Stimulated activated CD8-positive, alpha-beta memory T cell treated with anti-CD3 and anti-CD28 coated beads, Interleukin-2, amount 100 ng/mL, for 1 hour (primary cell): ENCODE measurements at places on chromosomes 11 and 22.

DNA sequence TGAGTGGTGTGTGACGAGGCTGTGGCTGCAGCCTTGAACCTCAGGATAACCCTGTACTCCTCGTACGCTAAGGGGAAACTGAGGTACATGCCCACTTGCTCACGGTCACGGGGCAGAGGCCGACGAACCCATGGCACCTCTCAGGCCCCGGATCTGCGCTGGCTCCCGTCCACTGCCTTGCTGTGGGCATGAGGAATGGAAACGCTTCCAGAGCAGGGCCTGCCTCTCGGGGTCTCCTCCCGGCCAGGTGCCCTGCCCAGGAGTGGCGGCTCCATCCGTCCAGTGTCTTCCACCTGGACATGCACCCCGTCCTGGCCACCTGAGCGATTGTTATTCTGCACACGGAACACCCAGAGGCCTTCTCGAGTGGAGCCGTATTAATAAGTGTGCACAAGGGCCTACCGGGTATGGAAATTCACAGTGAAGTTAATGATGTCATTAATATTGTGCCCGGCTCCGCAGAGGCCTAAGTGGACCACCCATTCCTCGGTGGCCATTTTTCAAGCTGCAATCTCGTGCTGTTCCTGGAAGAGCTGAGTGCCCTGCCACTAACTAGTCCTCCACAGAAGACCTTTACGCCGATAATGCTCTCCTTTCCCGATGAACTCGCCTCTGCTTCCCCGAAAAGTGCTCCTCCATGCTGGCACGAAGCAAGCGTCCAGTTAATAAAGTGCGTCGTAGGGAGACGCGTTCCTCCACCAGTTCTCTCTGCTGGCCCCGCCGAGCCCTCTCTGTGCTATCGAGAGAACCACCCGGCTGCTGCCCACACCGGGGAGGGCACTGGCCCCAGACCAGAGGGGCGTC is 927.9 kb downstream of the BRD1 start:
- no peak for DNase-seq

- DNase-seq = no peak
Measured at GRCh38 chr11:7034019-7034418, 13.7 kb downstream of the NLRP14 start.

GRCh38 chr11:73977856-73978519 is 4.7 kb downstream of the UCP2 start:
- no peak for DNase-seq

- no peak for DNase-seq
Measured at GRCh38 chr11:10029386-10030121, 264.5 kb downstream of the SBF2 start.

- DNase-seq = no peak
Measured at GRCh38 chr22:38728871-38729796, 23.4 kb downstream of the GTPBP1 start.

DNA sequence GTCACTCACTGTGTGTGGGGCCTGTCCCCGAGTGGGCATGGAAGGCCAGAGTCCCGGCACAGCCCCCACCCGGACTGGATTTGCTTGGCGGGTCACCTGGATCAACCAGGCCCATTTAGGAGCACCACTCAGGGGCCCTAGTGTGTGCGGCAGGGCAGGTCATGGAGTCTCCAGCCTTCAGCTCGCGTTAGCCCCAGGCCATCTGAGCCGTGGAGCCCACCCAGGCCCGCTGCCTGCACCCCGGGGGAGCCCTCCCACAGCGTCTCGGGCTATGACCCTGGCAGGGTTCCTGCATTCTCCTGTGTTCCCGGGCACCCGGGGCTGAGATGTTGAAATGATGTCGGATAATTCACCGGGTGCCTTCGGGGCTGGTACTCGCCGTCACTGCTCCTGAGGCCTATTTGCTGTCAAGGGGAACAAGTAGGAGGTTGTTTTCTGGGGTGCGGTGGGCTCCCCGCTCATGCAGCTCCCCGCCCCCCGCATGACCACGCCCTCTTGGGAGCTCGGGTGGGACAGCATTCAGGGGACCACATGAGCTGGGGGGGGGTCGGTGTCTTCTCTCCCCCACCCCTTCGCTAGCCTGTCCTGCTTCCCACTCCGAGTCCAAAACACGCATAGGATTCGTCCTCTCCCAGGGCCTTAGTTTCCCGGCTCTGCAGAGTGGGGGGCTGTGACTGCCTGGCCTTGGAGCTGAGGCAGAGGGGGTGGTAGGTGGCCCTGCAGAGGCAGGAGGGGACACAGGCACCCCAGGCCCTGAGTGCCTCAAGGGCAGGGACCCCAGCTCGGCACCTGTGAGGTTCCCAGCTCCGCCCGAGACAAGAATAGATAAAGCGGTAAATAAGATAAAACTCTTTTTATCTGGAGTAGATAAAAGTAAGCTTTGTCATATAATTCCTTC is 77.2 kb downstream of the KCNQ1 start:
- no peak for DNase-seq

- DNase-seq = no peak
Measured at GRCh38 chr22:37241351-37242142, 2.5 kb downstream of the RAC2 start.

GRCh38 chr11:91984033-91984584 is 240.5 kb upstream of the FAT3 start:
- no peak for DNase-seq

GRCh38 chr11:83609191-83609590 is 323.0 kb upstream of the CCDC90B start:
- no peak for DNase-seq

- DNase-seq = no peak
Measured at GRCh38 chr22:41308054-41308453, 6.7 kb downstream of the ZC3H7B start.

- no peak for DNase-seq
Measured at GRCh38 chr11:19704213-19704612, 8.4 kb upstream of the NAV2 start.

- no peak for DNase-seq
Measured at GRCh38 chr11:123472236-123472935, 42.3 kb downstream of the GRAMD1B start.

DNA sequence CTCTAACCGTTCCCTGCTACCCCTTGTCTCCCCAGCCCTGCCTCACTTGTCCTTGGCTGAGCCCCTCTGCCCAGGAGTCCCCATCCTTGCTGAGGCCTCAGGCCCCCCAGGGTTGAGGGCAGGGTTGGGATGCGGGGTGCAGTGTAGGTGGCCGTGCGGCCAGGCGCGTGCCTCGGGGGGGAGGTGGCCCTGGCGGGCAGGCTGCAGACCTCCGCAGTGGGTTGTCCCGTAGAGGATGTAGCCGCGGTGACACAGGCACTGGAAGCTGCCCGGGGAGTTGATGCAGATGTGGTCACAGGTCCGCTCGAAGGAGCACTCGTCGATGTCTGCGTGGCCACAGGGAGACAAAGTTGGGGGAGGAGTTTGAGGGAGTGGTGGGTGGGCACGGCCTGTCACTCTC is 41.9 kb upstream of the TTLL12 start:
- DNase-seq = no peak

- DNase-seq = no peak
Measured at GRCh38 chr22:23565305-23565914, 14.7 kb downstream of the IGLL1 start.

- no peak for DNase-seq
Measured at GRCh38 chr11:32919338-32919737, 26.7 kb downstream of the QSER1 start.

DNA sequence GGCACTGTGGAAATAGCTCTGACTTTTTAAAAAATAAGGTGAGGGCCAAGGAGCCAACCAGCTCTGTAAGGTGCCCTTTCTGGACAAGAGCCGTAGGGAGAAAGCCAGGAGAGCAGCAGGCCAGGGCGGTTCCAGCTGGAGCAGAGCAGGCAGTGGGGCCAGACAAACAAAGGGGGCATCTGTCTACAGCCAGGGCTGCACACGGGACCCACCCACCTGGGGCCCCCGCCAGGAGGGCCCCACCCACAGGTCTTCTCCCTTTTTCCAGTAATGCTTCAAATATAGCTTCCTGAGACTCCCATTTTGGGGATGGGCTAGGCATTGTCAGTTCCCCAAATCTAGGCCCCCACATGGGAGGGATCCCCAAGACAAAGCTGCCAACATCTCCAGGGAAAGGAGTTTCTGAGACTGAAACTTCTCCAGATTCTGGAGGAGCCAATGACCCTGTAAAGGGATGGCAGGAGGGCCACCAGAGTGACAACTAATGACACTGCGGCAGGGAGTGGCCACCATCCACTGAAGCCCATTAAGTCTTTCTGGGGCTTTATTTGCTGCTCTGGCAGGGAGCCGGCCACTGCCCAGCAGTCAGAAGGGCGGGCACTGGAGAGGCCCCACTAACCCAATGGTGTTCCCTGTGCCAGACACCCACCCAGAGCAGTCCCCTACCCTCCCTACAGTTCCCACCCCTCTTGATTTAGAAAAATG is 1.9 kb downstream of the ZFTA start:
- DNase-seq = no peak

GRCh38 chr11:95443386-95443785 is 212.4 kb upstream of the SESN3 start:
- DNase-seq = no peak

- DNase-seq = no peak
Measured at GRCh38 chr11:113411536-113411935, 24.0 kb downstream of the ANKK1 start.

DNA sequence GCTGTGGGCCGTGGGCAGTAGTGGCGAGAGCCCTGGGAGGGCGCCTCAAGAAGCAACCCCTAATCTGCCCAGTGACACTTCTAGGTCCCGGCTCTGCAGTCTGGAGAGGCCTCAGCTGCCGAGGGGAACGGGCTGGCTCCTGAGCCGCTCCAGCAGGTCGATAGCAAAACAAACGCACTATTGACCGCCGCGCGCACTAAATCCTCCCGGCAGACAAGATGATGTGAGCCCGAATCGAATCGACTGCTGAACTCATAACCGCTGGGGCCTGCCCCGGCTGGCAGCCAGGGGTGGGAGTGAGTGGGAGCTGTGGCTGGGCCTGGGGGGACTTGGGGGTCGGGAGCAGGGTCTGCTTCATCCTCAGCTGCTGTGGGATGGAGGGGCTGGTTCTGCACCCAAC is 36.1 kb downstream of the FLRT1 start:
- DNase-seq = no peak

DNA sequence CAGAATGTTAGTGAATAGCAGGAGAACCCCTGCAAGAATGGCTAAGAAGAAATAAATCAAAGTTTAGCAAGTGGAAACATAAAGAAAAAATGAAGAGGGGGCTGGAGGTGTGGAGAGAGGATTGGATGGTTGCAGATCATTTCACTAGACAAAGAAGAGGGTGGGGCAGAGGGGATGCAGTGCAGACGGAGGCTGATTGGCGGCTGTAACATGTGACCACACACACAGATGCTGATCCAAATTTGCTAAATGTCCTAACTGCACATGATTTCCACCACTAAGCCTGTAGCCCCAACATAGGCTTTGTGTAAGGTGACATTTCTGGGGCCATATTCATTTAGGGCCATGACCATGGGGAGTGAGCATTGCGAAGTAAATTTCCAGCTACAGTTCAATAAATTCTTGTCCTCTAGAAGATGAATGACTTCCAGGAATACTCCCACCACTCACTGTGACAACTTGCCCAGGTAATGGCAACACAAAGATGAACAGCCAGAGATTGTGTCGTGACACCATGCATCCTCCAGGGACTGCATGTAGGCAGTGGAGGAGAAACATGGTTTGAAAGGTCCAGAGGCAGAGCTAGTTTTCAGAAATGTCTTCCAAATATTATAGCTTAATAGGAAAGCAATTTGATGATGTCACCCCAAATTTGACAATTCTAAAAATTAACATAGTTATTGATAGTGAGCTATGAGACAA is 6.8 kb downstream of the KRTAP5-11 start:
- no peak for DNase-seq

DNA sequence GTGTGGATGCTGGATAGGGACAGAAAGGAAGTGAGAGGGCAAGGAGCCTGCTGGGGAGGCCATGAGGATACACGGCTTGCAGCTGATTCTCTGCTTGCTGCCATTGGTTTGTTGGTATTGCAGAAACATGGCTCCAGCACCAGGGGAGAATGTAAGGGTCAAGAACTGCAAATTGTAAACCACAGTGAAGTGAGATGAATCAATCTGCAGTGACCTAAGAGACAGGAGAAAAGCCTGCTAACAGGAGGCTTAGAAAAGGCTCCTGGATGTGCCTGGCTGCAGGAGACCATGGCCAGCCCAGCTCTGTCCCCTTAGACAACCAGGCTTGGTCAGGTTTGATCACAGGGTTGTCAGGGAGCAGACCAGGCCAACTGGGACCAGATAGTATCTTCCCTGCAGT is 233.7 kb upstream of the CADM1 start:
- no peak for DNase-seq

- no peak for DNase-seq
Measured at GRCh38 chr11:9259981-9260837, 4.9 kb downstream of the DENND5A start.

- no peak for DNase-seq
Measured at GRCh38 chr11:33389635-33390034, 132.5 kb downstream of the HIPK3 start.

- DNase-seq = peak; percentile 2
Measured at GRCh38 chr22:30802202-30803166, 107.8 kb downstream of the OSBP2 start.

- DNase-seq = no peak
Measured at GRCh38 chr11:521177-521688, 14.1 kb downstream of the HRAS start.

GRCh38 chr11:45212566-45213315 is 66.3 kb downstream of the PRDM11 start:
- DNase-seq = no peak

DNA sequence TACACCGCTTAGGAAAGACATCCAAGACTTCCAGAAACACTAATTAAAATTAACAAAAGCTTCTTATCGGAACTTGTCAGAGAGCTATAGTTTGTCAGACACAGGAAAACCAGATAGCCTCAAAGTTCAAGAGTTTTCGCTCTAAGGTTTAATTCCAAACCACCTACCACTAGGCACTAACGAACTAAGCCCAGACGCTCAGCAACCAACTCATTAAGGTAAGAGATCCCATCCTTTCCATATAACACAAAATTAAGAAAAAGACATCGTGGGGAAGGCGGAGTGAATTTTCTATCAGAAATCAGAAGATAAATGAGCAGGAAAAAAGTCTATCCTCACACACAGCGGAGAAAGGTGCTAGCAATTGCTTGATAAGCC is 382 bp downstream of the IMMP1L start:
- no peak for DNase-seq

- no peak for DNase-seq
Measured at GRCh38 chr11:76159983-76160661, 46.2 kb downstream of the WNT11 start.

DNA sequence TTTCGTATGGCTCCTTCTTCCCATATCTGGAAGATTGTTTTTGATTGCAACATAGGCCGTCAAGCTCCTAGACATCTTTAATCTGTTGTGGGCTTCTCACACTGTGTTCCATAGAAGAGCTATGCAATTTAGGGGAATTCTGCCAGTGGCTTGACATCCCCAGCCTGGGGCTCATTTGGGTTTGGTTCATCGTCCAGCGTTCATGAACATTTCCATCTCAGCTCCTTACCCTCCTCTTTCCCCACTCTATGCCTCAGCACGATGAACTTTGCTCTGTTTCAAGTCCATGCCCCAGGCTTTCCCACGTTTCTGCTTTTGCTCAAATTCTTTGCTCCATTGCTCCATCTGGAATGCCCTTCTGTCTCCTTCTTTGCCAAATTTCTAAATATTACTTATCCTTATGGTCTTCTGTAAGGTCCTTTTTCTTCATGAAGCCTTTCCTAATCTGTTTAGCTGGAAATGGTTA is 26.1 kb upstream of the CLMP start:
- no peak for DNase-seq

GRCh38 chr11:66032957-66033735 is 6.9 kb upstream of the CATSPER1 start:
- DNase-seq = no peak
